ENCODE measurements at places on chromosomes 7 and 10. TPM values are rescaled to one million over a fixed set of nuclear protein-coding genes. Genes with fewer than 3 reads are reported as not detected.

PRPS1L1 gene
- total RNA-seq: not detected

PRF1 gene
- total RNA-seq: 3.1 TPM

SEMA3D gene
- total RNA-seq: 4.1 TPM

MMP21 gene
- not detected for total RNA-seq

OR2A42 gene
- not detected for total RNA-seq

CTAGE8 gene
- total RNA-seq: not detected

SPDYE11 gene
- total RNA-seq: not detected

ZPBP gene
- total RNA-seq: 0.72 TPM

DLX6 gene
- total RNA-seq: not detected

FXYD4 gene
- not detected for total RNA-seq

CAMK2B gene
- total RNA-seq: not detected

INA gene
- not detected for total RNA-seq

GIMAP6 gene
- total RNA-seq: 50.6 TPM

OR2A5 gene
- total RNA-seq: not detected

DKK1 gene
- not detected for total RNA-seq

CPVL gene
- total RNA-seq: 33.3 TPM

OR2A2 gene
- not detected for total RNA-seq

MYOZ1 gene
- total RNA-seq: 0.26 TPM

PNLIPRP3 gene
- not detected for total RNA-seq

ADRB1 gene
- not detected for total RNA-seq

OR2A7 gene
- 1.4 TPM for total RNA-seq

GPR26 gene
- total RNA-seq: not detected

VAX1 gene
- not detected for total RNA-seq

NDUFB8 gene
- total RNA-seq: 212 TPM

CNTNAP2 gene
- total RNA-seq: 6.3 TPM

LAMB1 gene
- 91.6 TPM for total RNA-seq

NEBL gene
- 4.4 TPM for total RNA-seq

PROSER2 gene
- total RNA-seq: 1.0 TPM

KIAA1217 gene
- 57.7 TPM for total RNA-seq

PRSS1 gene
- total RNA-seq: 14.6 TPM

FGFR2 gene
- 49.8 TPM for total RNA-seq

GPR15LG gene
- 0.25 TPM for total RNA-seq

TMEM213 gene
- not detected for total RNA-seq

PIK3AP1 gene
- total RNA-seq: 17.8 TPM

HEPACAM2 gene
- total RNA-seq: not detected
